Prostate gland (tissue), 2 donors: ENCODE measurements at places on chromosomes 6 and 20.

DNA sequence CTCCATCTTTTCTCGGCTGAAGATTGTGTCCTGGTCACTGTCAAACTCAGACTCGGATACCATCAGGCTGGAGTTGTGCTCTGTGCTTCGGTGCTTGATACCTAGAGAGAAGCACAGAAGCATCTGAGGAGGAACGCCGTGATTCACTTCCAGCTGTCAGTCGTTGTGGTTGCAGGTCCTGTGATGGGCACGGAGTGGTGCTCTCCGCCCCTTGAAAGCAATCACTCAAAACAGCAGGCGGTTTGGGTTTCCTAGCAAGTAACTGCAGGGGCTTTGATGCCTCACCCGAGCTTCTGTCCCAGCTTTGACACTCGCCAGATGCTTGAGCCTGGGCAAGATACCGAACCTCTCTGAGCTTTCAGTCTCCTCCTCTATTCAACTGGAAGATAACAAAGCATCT lies 52.5 kb downstream of the ALDH5A1 start:
- no peak for DNase-seq

DNA sequence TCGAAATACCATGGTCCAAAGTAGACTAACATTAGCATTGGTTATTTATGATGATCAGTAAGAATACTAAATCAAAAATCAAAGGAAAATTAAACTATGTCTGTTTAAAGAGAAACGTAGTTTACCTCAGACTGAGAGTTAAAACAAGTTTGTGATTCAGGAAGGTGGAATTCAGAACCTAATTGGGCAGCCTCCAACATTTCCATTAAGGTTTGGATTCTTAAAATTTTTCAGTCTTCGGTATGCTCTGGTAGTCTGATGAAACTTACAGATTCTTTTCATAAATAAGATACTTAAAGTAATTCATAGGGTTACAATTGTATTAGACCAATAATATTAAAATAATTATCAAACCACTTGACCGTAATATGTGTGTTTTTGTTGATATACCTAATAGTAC lies 18.6 kb downstream of the HFE start:
- no peak for DNase-seq

- DNase-seq = no peak
These were observed 782 bp downstream of the TRMT11 start for GRCh38 chr6:125987026-125987617.

GRCh38 chr20:63325021-63325471 lies 32.1 kb downstream of the COL20A1 start:
- no peak for DNase-seq

DNA sequence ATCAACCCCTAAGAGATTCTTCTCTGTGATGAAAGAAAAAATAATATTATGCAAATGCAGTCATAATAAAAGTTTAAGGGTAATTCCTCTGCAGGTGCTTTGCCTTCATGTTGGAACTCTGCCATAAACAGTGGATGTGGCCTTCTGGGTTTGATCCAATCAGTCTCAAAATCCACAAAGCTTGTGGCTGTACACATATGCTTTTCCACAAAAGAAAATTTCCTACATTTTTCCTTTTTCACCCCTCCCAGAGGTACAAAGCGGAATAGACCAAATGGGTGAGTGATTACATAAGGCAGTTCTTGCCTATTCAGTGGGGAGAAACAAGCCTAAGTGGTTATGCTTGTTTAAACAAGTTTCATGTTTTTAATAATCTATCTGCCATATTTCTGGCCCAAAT lies 16.7 kb downstream of the CALHM5 start:
- no peak for DNase-seq

- peak; percentile 37 for DNase-seq
These were observed at the start of gene DNAAF9 for GRCh38 chr20:3407040-3407770. Gene DNAAF9 (minus strand): TSS chr20:3407669. CDS start chr20:3407557, 112 bp downstream.

- no peak for DNase-seq
These were observed 282.9 kb upstream of the RNF217 start for GRCh38 chr6:124679387-124679786.

DNA sequence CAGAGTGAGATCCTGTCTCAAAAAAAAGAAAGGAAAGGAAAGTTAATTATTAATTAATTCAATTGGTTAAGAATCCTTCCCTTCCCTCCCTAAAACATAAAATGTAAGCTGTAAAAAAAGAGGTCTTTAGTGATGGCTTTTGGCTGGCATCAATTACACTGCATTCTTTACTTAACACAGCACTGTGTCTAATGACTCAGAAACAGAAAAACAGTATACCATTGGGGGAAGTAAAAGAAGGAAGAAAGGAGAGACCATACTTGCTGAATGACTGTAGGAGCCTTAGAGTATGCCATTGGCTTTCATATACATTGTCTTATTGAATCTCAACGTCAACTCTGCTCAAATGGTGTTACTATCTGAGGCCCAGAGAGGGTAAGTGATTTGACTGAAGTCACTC lies 18.3 kb upstream of the CITED2 start:
- DNase-seq = no peak

DNA sequence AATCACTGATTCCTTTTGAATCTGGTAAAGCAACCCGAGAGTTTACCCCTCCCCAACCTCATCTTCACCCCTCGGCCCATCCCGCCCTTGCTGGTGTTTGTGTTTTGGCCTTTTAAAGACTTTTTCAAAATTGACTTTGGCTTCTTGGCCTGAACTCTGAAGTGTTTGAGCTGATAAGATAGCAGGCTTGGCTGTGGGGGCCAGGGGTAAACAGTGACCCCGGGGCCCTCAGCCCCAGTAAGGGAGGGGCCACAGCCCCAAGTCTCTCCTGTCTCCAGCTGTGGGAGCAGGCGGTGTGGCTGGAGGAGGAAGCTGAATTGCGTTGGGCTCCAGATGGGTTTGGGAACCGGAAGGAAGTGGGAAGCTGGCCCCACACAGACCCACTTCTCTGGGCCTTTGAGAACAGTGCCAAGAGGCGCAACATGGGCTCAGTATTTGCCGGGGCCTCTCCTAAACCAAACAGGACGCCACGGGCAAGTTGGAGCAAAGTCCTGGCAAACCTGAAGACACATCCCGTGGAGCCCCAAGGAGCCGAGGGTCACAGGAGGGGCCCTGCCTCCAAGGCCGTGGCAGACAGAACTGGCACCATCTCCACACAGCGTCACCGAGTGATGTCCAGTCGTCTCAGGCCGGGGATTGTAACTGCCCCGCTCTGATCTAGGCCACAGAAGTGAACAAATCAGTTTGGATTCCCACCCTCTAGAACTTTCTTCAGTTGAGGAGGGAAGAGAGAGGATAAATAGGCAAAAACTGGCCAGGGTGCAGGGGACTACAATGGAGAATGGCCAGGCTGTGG lies 54.3 kb upstream of the PTPN1 start:
- DNase-seq = no peak

DNA sequence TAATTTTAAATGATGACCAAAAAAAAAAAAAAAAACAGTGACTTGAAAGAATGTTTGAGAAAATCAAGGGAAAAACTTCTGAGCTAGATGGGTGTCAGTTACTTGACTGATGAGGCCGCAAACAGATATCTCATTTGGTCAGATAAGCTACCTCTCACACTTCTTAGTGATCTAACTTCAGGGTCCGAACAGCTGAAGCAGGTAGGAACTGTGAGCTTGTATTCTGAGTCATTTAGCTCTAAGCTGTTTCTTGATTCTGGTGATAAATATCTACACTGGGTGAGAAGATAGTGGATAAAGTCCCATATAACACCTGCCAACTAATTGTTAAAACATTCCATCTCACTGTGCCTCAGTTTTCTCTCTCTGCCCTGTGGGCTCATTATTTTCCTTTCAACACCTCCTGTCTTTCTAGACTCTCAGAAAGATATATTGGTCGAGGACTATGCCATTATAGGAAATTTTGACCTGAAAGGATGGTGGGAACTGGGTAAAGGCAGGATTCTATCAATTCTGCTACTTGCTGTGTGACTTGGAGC lies 7.7 kb downstream of the KIF3B start:
- no peak for DNase-seq

- DNase-seq = no peak
These were observed 5.1 kb downstream of the THBS2 start for GRCh38 chr6:169248521-169248971.

- no peak for DNase-seq
These were observed 171.1 kb downstream of the KIF6 start for GRCh38 chr6:39553860-39554802.
